Activated T-helper 17 cell treated with anti-CD3 and anti-CD28 coated beads, Interleukin-2, amount 50 U/mL, for 72 hours (primary cell): ENCODE measurements at places on chromosomes 7 and 10. TPM values are rescaled to one million over a fixed set of nuclear protein-coding genes. Genes with fewer than 3 reads are reported as not detected.

Gene CPVL
- 0.63 TPM for total RNA-seq

Gene TMEM270
- not detected for total RNA-seq

Gene GPR37
- not detected for total RNA-seq

Gene PRPS1L1
- total RNA-seq = not detected

Gene SPOCK2
- 191 TPM for total RNA-seq

Gene CPA2
- not detected for total RNA-seq

Gene IGFBP3
- 2.6 TPM for total RNA-seq
